ENCODE measurements at places on chromosomes 4 and X. TPM values are rescaled to one million over a fixed set of nuclear protein-coding genes. Genes with fewer than 3 reads are reported as not detected.
A peak's percentile ranks its signal among the peaks of the same experiment; 100 is the strongest.

DNA sequence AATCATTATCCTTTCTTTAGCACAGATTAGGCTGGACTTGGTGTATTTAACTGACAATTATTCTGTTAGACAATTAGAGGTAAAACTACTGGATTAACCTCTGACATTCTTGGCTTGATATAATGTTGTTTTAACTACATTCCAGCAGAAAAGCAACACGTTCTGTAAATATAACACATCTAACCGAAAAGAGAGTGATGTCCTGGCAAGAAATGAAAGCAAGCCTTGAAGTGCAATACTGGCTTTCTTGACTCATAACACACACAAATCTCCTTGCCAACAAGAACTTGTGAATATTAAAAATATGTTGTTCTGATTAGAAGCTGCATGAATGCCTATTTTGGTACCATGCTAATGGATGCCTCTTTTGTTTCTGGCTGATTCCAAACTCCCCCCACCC is 76.4 kb downstream of the EFHC2 start:
- DNase-seq, result no peak

GRCh38 chr4:89598602-89599001 is 238.4 kb downstream of the SNCA start:
- no peak for DNase-seq

DNA sequence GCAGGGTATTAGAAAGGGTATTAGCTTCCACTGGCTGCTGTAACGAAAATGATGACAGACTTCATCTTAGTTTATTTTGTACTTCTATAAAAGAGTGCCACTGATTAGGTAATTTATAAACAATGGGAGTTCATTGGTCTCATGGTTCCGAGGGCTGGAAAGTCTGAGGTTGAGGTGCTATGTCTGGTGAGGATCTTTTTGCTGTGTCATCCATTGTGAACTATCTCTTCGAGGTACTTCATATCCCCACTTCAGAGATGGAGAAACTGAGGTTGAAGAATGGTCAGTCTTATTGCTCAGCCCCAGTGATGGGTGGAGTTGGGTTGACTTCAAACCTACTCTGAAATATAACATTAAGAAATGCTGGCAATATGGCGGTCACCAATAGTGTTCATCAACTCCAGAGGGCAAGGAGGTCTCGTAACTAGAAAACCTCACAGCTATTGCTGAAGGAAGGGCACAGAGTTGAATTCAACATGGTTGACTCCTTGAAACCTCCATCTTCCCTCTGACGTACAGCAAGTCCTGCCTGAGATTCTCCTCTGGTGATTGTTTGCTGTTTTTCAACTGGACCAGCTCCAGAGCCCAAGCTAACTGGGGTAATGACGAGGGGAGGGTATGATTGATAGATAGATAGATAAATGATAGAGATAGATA is 53.6 kb upstream of the SHOX start:
- no peak for DNase-seq

DNA sequence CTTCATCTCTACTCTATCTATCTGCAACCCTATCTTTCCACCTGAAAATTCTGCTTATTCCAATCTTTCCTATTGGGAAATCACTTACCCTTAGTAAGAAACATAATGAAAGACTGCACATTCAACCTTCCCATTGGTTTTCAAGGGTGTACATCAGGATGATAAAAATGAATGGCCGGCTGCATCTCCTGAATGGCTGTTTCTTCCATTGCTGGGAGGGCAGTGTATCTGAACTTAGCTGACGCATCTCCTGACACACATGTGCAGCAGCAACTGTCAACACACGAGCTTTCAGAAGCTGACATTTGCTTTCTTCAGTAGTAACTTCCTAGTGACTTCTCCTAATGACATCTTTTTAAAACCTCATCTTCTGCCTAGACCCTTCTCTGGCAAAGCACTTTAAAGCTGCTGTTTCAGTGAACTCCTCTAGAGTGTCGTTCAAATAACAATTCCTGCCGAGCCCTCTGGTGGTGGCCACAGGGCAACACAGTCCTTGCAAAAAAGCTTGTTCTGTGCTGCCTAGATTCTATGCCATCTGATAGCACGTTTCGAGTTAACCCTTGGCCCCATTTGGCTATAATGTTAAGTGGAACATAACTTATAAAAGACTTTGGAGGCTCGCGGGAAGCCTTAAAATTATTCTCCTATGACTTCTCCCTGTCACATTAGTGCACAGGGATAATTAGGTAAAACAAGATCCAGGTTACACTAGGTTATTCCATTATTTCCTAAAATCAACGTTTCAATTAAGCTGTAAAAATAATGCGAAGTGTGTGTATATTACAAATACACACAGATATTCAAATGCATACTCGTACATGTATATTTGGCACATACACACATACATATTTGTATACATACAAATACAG is 2340.7 kb downstream of the PCDH7 start:
- no peak for DNase-seq

DNA sequence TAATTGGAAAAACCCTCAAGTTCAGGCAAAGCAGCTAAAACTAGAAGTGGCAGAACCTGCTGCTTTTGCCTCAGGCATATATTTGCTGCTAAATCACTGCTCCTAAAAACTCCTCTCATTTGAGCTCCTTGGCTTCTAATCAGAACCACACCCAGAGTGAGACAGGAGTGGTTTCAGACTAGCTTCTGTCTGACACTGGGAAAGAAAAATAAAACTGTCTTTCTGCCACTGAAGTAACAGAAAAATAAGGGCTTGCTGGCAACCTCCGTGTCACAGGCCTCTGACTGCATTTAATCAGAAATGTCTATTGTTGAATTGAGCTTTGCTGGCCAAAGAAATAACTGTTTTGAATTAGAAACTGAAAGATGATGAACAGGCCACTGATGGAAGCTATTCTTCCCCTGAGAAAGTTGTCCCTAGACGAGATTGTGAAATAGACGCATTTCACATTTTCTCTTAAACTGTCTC is 52.1 kb upstream of the RAP2C start:
- DNase-seq, result peak; percentile 61

- DNase-seq, result no peak
Measured at GRCh38 chr4:26307037-26307800, 13.6 kb upstream of the RBPJ start.

- DNase-seq, result no peak
Measured at GRCh38 chrX:38634665-38635064, 73.3 kb downstream of the TSPAN7 start.

- DNase-seq, result no peak
Measured at GRCh38 chr4:20576861-20577260, 123.4 kb upstream of the PACRGL start.

- no peak for DNase-seq
Measured at GRCh38 chrX:110511238-110511637, 152.6 kb downstream of the RTL9 start.

DNA sequence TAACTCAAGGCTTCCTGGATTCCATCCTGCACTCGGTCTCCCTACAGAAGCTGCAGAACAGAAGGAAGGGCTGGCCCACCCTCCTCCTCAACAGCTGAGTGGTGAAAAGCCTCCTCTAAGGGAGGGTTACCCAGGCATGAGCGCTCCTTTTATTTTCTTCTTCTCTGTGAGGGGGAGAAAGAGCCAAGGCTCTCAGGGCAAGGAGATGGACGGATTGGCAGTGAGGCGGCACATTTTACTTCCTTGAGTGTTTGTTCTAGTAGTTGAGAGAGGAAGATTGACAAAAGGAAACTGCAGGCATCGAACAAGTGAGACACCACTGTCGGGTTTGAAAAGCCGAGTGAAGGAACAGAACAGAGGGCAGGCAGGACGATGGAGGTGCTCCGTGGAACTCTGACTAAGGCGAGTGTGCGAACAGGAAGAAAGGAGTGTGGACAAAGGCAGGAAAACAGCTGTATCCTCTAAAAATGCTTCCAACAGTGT is 38.4 kb upstream of the STS start:
- no peak for DNase-seq

GRCh38 chr4:177228599-177228998 is 81.1 kb upstream of the NEIL3 start:
- DNase-seq, result no peak

DNA sequence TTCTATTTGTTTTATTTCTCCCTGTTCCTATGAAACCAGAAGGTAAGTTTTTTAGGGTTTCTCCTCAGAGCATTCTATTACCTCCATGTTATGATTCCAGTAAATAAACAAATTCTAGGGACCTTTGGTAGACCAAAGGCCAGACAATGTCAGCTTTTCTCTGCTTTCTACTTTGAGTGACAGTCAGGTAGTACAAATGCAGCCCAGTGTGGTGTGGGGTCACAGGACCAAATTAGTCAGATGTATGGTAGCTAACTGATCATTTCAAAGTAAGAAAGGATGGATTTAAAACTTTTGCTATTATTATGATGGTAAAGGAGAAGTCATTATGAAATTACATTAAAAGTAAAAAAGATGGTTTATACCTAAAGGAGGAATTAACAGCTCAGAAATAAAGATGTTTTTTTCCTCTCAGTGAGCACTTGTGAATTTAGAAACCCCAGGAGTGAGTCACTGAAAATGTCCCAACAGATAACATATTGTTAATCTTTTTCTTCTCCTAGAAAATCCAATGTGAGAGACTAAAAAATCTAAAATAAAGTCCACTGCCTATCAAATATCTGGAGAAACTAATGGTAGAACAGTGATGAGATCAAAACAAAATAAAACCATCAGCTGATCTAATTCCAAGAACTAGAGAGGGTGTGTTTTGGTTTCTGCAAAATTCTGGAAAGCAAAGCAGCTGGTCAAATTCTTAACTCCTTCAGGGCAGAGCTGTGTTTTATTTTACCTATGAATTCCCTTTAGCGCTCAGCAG is 16.6 kb upstream of the KLHL2 start:
- DNase-seq, result no peak

DNA sequence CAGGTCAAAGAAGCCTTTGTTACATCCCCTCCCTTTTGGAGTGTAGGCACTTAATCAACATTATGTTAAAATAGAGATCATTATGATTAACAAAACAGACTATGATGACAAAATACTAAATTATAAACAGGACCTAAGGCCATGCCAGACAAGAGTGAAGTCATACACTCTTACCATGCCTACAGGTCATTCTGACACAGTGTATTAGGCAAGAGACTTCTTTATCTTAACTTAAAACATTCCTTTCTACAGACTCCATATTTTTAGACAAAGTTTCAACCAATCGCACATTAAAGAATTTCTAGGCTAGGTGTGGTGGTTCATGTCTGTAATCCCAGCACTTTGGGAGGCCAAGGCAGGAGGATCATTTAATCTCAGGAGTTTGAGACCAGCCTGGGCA is 128.6 kb upstream of the SLC34A2 start:
- no peak for DNase-seq

DNA sequence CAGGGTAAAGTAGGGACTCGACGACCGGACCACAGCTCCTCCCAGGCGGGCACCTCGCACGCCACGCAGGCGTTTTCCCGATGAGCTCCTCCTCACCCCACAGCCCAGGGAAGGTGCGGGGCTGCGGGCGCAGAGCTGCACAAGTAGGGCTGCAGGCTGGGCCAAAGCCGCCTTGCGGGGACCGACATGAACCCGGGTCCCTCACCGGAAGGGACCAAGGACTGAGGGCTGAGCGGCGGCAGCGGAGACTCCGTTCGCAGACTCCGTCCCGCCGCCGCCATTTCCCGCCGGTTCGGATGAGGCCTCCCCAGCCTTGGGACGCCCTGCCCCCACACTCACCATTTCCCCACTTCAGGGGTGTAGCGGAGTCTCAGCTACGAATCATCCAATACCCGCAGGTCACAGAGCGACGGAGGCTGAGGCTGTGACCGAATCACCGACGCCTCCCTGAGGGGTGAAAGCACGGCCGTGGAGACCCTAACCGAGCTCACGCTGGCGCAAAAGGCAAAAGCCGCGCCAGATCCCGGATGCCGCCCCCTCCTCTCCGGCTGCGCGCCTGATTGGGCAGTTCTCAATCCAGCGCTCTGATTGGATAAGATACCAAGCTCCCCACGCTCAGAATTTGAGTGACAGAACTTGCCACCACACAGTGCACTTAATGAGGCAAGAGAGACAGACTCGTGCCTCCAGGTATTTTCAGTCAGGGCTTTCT is at the start of gene ZNF732:
ZNF732 (minus strand) TSS at position 506 of the 712 bp plus-strand sequence; CDS start at position 342, 164 bp downstream.
- no peak for DNase-seq

GRCh38 chr4:40247350-40247749 is 50.5 kb downstream of the RHOH start:
- no peak for DNase-seq

DNA sequence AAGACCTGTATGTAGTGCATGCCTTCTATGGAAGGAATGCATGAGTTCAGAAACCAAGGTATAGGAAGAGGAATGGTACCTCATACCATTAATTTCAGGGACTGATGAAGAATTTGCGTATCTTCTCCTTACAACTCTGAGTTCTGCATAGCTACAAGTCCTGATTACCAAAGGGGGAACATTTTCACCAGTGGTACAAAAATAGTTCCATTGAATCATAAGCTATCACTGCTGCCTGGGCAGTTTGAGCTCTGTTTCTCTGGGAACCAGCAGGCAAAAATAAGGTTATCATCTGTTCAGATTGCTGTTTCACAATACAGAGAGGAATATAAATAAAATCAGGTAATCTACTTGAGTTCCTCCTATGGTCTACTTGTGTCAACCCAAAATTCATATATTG is 77.9 kb upstream of the GNPDA2 start:
- no peak for DNase-seq

DNA sequence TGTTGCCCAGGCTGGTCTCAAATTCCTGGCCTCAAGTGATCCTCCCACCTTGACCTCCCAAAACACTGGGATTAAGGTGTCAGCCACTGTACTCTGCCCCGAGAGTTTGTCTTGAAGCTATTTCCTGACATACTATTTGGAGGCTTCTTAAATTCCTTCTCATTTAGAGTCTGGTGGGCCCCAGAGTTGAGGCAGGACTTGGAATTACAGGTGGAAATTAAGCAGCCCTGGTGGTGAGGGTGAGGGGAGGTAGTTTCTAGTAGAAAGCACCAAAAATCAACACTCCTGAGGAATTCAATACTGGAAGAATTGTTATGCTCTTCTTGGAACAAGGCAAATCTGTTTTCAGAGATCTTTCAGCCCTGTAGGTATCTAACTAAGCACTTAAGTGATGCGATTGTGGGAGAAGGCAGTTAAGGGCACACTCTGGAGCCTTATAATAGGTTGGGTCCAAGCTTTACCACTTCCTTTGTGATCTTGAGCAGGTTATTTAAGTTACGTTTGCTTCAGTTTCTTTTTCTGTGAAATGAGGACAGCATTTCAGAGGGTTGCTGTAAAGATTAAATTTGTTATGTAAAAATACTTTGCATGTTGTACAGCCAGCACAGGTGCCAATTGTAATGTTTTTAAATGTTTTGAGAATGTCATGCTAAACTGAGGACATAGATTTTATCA is 200.7 kb downstream of the SOWAHB start:
- DNase-seq, result no peak

DNA sequence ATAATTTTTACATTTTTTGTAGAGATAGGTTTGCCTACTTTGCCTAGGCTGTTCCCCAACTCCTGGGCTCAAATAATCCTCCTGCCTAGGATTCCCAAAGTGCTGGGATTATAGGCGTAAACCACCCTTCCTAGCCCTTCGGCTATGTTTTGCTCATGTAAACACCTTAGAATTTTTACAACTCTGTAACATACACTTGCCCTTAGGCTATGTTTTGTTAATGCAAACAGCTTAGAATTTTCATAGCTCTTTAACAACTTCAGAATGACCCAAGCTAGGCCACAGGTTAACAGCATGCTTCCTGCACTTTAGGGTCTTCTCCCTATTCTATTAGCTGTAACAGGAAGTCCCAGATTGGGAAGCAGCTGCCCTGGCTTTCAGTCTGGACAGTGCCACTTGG is 24.2 kb downstream of the KLHL15 start:
- DNase-seq, result no peak

MAGEA11 gene
- not detected for total RNA-seq

F8A2 gene
- total RNA-seq, result not detected

TKTL2 gene
- not detected for total RNA-seq

ZCCHC18 gene
- 0.51 TPM for total RNA-seq

ARHGAP24 gene
- total RNA-seq, result 58.4 TPM

CLRN2 gene
- not detected for total RNA-seq
